ENCODE measurements at places on chromosomes 4 and X.

GRCh38 chr4:184387351-184387750 lies 87.0 kb downstream of the IRF2 start:
- no peak for DNase-seq

DNA sequence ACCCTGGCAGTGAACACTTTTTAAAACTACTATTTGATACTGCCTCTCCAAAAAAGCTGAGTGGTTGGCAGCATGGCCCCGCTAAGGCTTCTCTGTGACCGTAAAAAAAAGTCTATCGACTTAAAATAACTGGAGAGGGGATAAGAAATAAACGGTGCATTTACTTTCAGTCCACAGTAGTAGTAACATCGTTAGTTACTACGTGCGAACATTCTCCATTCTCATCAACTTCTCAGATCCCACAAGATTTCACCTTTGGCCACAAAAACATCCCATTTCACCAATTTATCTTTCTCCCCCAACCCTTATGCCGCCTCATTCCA lies 524 bp upstream of the EXOSC9 start:
- no peak for DNase-seq

GRCh38 chrX:119734897-119735339 lies 23.5 kb upstream of the SOWAHD start:
- DNase-seq, result no peak

- no peak for DNase-seq
Observed at GRCh38 chr4:118997601-118998000, 108.9 kb downstream of the SYNPO2 start.

DNA sequence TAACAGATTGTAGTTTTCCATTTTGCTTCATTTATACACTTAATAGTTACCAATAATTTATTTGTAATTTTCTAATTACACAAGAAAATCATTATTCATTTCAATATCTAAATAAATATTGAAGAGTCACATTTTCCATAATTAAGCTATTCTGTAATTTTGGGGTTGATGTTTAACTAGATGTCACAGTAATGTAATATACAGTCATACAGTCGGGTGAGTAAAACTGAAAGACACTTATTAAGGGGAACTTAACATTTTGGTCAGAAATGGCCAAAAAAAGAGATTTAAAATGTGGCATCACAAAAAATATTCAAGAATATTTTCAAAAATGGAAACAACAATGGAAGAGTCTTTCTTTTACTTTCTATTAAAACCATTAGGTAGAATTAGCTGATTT lies 1080.3 kb downstream of the ARAP2 start:
- DNase-seq, result no peak

DNA sequence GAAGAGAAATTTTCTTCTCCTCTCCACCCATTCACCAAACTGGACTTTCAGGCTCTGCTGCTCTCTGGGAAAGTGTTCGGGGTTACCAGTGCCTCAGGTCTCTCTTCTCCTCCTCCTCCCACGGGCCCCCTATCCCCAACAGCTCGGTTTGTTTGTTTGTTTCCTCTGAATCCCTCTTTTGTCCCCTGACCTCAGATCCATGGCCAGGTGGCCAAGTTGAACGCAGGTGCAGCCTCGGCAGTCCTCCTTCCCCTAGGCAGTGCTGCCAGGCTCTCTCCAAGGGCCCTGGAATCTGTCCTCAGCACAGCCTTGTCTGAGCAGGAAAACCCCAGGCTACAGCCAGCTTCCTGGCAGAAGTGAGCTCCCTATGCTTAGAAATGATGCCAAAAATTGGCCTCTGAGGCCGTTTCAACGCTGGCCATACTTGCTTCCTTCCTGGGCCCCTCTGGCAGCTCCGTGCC lies 60.0 kb downstream of the FHDC1 start:
- DNase-seq, result no peak

DNA sequence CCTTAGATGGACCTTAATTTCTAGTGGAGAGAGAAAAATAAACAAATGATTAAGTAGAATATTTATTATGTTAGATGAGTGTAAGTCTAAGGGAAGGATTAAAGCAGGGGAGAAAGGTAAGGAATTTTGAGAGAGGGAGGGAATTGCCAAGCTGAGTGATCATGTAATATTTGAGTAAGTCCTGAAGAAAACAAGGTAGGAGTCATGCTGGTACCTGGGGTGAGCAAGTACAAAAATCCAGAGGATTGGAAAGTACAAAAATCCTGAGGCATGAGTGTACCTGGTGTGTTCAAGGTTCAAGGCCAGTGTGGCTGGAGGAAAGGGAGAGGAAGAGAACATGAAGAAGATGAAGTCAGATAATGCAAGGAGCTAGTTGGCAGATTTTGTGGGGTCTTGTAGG lies 87.2 kb upstream of the MYOZ2 start:
- no peak for DNase-seq

DNA sequence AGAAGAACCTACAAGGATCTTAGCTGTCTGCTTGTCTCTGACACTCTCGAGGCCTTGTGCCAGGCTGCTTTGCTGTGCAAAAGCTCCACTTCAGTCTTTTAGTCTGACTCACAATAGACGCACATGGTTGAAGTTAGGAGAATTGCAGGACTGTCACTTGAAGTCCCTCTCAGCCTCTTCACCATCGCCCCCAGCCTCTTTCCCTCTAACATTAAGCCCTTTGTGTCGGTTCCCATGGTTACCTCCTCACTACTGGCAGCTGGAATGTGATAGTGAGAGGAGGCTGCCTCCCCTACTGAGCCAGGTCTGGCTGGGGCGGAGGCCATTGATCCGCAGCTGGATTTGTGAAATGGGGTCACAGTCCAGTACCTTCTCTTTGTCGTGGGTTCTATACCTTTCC lies 201.8 kb downstream of the SOWAHB start:
- DNase-seq, result no peak

Measured in HS-27A (cell line).